ENCODE measurements at places on chromosomes 5 and 9.

- no peak for DNase-seq
Measured at GRCh38 chr9:33517373-33517772, 6.7 kb upstream of the ANKRD18B start.

DNA sequence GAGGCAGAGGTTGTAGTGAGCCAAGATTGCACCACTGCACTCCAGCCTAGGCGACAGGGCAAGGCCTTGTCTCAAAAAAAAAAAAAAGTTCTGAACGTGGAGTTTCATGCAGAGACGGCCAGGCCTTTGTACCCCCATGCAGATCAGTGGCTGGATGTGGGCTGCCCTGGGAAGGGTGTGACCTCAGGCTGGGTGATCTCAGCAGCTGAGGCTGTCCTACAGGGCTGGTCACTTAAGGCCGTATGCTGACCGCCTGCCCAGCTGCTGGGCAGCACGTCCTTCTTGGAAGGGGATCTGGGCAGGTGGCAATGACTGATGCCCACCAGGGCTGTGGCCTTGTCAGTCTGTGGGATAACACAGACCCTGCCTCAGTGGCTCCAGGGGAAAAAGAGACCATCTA is 37.2 kb upstream of the GRHPR start:
- no peak for DNase-seq

- no peak for DNase-seq
Measured at GRCh38 chr9:93587651-93588347, 11.4 kb downstream of the PHF2 start.

DNA sequence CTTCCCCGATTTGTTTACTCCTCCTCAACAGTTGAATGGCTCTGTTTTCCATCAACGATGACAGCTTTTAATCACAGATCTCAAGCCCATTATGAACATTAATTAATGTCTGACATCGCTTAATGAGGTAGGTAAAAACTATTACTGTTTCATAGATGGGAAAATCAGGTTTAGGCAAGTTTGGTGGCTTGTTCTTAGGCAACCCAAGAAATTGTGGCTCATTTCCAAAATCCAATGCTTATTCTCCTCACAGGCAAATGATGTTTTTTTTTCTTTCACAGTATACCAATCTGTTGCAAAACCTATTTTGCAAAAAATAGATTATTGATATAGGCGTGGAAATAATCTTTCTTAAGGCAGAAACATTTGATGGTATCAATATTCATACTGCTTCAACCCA is 70.8 kb upstream of the CHD1 start:
- no peak for DNase-seq

DNA sequence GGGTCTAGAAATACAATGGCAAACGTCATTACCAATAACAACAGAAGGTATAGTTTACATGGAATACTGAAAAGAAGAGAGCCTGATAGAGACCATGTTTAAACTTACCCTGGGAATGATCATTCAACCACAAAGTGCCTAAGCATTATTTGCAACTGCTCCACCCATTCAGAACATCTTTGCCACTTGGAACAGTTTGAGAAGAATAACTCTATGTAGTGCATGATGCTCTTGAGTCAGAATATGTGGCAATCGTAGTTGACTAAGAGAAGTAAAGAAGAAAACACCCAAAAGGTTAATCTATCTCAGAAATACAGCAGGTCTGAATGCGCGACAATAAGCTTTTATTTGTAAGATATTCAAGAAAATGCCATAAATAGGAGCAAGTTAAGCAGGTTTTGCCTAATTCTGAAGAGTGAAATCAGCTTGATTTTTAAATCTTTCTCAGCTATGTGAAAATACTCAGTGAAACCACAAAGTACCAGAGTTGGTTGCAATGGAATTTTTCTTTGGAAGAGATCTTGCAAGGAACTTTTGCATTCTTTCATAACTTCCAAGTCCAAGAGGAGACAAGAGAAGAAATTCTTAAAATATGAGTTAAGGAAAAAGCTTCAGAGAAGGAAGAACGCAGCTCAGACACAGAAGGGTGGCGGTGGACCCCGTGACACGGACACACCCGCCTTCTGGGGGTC is 64.3 kb downstream of the HABP4 start:
- no peak for DNase-seq

DNA sequence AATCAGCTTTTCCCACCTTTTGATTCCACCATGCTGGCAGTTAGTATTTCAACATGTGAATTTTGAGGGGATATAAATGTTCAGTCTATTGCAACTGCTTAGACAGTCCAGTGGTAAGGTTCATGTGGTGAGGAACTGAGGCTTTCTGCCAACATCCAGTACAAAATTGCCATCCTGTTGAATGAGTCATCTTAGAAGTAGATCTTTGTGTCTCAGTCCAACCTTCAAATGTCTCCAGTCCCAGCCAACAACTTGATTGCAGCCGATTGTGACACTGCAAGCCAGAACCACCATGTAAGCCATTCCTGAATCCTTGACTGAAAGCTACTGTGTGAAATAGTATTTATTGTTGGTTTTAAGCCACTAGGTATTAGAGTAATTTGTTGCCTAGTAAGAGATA is 331.5 kb upstream of the GRIN3A start:
- no peak for DNase-seq

DNA sequence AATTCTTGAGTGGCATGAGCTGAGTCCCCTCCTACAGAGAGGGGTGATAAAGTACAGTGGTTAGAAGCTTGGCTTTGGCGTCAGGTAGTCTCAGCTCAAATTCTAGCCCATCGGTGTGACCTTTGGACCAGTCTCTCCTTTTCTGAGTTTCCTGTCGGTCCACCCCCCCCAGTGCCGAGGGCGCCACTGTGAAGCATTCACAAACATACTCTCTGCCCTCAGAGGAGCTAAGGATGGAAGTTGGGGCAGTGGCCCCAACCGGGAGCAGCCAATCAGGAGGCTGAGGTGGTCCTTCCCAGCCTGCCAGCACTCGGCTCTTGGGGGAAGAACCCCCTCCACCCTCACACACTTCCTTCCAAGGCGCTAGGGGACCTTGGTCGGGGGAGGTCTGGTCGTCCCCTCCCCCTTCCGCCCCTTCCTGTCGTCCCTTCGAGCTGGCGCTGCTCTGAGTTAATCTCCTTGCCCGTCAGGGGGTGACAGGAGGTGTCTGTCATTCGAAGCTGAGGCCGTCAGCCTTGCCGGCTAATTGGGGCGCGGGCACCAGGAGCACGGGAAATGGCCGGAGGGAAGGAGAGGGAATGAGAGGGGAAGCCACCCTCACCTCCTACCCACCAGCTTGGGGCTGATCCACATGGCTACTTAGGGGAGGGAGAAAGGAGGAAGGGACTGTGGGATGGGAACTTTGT is 53.0 kb downstream of the CXXC5 start:
- no peak for DNase-seq

DNA sequence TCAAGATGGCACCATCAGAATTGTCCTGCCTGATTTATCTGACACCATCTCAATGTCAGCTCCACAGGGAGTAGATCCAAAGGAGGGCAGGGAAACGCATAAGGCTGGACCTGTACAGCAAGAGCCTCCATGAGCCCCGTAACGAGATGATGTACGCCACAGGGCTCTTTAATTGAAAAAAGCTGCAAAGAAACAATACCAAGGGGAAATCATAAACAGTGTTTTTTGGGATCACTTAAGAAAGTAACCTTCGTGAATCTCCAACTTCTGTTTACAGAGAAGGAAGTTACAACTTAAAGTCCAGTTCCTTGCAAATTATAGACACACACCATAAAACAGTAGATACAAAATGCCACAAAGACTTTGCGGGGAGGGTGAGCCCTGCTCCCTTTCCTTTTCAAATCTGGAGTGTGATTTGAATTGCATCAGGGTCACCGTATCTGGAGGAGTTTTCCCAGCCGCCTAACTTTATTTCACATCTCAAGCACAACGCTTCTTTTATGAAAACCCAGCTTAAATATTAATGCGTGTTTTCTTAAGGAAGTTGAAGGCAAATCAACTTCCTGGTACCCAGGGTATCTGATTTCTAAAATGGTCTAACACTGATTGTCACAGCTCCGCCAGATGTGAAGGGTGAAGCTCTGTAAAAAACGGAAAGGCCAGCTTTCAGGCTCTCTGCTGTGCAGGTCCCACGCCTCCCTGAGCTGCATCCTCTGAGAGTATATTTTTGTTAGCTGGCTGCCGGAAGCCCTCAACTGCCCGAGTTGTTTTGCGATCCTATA is 88.9 kb downstream of the EBF1 start:
- DNase-seq, result no peak

DNA sequence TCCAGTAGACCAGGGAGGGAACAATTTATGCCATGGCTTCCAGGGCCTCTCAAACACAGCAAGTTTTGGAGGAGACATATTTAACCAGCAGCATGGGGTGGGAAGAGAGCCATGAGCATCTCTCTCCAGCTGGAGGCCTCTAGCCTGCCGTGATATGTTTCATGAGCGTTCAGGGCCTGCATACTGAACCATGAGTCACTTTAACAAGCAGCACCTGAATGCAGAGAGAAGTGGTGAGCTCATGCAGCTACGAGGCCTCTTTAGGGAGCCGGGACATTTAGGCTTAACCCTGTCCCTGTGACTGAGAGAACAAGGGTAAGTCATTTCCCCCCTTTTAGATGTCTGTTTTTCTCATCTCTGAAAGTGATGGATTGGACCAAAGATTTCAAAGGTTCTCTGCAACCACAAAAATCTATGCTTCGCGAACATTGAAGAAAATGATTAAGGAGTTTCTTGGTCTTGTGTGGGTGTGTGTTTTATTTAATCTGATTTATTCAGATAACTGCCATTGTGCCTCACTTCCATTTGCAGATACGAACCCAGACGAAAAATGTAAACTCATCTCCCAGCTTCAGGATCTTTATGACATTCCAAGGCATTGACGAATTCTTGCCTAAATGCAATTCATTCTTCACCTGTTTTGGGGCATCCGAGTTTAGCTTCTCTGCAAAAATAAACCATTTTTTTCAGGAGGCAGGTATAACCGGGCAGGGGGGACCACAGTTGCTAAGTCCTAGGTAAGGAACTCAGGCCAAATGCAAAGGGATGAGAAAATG is 157.0 kb downstream of the GABBR2 start:
- DNase-seq, result no peak

DNA sequence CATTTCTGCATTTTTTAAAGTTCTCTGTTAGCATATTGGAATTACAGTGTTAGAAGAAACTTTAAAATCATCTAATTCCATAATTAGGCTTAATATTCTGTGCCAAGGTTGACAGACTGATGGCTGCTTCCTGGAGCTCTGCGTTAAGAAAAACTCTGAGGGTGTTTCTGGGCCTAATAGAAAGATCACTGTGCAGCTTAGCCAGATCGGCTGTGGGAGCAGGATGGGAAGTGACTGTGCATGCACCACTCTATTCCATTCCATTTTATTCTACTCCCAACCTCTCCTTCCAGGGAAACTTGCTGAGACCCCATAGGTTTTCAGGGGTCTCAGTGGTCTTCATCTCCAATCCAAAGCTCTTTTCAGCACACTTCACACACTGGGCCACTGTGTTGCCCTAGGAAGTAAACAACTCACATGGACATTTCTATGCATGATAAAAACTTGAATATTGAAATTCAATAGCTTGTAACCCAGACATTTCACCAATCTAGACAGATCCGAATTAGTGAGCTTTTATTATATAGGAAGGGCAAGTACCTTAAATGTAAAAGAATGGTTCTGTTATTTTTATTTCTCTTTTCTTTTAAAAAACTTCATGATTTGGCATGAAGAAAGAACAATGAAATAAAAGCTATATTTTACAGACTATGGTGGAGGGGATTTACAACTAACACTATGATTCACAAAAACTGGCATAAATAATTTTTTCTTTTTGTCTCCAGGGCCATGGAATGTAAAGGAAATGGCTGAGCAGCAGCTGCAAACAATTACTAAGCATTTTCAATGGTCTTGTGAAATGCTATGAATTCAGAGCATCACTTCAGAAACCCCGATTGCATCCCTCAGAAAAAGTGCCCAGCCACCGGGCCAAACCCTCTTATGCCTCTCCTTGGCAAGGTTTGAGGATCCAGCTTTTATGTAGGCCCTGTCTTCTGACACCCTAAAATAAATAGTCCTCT is 51.4 kb upstream of the DAB2 start:
- DNase-seq, result no peak

DNA sequence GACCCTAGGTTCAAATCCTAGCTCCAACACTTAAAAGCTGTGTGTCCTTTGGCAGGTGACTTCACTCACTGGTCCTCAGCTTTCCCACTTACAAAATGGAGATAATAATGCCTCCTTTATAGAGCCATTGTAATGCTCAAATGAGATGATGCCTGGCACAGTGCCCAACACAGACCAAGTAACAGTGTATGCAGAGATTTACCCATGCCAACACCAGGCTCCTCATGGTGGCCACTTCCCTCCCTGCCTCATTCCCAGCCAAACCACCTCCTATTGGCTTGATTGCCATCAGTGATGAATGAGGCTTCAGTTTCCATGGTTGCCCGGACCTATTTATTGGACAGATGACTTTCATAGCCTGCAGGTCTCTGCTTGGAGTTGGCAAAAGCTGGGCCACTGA is 469.4 kb downstream of the CDK5RAP2 start:
- DNase-seq, result no peak

DNA sequence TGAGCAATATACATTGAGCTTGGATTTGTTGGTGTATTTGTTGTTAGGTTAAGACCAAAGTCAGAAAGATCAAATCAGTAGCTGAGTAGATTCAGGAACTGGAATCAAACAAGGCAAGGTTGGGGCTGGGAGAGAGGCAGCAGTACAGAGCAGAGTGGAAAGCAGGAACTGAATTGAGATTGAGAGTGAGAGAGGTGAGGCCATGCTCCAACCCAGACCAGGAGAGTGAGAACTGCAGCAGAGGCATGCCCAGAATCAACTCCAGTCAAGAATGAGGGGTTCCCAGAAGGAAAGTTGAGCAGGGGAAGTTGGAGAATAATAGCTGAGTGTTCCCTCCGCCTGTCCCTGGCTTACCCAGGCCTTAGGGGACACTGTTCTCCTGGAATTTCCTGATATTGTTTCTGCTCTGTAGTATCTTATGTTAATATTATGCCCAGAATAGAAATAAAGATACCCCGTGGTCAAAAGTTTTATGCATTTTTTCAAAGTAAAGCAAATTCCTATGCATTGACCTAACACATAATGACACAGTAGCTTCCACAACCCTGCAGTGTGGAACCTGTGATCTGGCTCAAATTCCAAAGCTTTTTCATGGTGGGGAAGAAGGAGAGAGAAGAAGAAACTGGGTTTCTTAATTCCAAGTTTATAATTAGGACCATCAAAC is 82.7 kb downstream of the SV2C start:
- no peak for DNase-seq

- DNase-seq, result no peak
Measured at GRCh38 chr5:128538000-128538249, at the start of gene FBN2. FBN2 (minus strand) TSS chr5:128538245; CDS start chr5:128537603, 642 bp downstream.

DNA sequence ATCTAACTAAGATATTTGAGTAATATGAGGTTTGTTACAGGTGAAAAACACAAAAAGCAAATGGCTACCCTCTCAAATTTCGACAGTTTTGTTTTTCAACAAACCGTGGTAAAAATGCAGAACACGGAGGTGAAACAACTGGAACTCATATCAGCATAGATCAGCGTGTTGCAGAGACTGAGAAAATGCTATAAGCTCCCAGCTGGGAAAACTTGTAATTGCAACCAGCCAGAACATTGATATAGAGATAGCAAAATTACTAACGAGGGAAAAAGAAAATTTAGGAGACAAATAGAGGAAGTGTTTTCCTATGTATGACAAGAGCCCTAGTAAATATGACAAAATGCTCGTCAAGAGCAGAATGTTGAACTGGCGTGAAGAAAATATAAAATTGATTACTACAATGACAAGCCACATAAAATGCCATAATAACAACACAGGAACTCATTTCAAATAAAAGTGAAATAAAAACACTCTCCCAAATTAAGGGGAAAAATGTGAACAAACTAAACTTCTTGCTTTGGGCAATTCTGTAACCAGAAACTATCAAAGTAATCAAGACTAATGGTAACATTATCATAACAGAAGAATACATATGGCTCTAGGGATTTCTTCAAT is 1989.8 kb downstream of the EFNA5 start:
- no peak for DNase-seq
